ENCODE measurements at places on chromosomes 16 and 17.

DNA sequence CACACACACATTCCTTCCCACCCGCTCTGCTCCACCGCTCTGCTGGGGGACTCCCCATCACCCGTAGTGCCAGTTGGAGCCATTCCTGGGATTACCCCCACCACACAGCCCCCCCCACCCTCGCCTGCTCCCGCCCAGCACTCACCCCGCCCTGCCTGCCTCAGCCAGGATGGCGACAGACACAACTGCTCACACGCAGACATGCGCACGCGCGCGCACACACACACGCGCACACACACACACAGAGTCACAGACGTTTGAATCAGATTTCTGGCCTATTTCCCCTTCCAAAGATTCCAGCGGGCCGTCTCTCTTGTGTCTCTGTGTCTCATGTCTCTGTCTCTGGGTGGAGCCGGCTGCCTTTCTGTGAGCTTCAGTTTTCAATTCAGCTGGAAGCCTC, 4.4 kb downstream of the CACNA1G start:
- DNase-seq = no peak

- peak; percentile 96 for DNase-seq
Measured at GRCh38 chr16:67857547-67858233, 10.2 kb upstream of the CENPT start.

GRCh38 chr16:55055262-55055661, 124.6 kb downstream of the IRX5 start:
- DNase-seq = no peak

DNA sequence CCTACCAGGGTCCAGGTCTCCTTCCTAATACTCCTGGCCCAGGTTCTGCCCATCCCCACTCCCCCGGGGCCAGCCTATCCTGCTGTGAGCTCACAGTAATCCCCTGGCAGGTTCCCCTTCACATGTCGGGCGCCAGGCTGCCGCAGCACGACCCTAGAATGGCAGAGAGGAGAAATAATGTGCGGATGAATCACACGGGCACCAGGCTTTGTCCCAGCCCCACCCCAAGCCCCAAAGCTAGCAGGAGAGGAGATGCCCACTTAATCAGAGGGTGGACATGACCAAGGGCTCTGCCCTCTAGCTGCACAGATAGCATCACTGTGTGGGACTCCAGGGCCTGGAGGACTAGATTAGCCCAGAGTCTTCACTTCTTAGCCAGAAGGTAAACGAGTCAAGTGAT, 39.5 kb downstream of the ST3GAL2 start:
- DNase-seq = no peak

DNA sequence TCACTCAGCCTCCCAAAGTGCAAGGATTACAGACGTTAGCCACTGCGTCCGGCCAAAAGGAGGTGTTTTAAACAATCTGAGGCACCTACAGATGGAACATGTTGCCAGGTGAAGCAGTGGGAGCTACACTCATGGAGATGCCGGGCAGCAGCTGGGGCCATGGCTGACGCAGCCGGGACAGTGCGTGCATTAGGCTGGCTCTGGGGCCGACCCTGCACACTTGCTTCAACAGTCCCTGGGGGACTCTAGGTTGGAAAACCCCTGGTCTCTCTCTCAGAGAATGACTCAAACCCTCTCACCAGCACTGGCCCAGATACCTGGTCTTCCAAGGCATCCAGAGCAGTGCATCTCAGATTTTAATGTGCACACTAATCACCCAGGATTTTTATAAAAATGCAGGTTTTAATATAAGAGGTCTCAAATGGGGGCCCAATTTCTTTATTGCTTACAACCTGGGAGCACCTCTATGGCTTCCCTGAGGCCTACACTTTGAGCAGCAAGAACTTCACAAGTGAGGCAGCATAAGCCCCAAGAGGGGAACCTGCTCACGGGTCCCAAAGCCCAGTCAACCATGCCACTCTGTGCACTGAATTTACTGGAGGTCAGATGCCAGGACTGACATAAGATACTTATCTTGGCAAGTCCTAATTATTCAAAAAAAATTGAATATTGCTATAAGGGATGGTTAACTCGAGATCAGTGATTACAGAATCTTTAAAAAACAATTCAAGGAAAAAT, 70.8 kb upstream of the TRAP1 start:
- DNase-seq = no peak

DNA sequence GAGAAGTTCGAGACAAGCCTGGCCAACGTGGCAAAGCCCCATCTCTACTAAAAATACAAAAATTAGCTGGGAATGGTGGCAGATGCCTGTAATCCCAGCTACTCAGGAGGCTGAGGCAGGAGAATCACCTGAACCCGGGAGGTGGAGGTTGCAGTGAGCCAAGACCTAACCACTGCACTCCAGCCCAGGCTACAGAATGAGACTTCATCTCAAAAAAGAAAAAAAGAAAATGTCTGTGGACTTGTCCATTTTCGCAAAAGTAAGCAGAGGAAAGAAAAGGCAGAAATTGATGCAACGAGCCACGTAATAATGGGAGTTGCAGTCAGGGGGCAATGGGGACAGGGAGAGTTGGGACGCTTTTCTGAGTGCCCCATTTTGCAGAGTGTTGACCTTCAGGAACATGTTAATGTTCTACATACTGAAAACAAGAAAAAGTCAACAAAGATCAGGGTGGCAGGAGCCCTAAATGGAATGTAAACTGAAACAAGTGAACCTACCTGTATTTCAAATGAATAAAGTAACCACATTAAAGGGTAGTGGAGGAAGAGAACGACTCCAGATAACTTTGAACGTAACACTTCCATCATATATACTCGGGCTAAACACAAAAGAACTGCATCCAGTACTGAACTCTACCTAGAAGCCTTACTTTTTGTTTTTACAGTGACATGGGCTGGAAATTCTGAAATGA, 76.4 kb downstream of the CNGB1 start:
- peak; percentile 99 for DNase-seq

DNA sequence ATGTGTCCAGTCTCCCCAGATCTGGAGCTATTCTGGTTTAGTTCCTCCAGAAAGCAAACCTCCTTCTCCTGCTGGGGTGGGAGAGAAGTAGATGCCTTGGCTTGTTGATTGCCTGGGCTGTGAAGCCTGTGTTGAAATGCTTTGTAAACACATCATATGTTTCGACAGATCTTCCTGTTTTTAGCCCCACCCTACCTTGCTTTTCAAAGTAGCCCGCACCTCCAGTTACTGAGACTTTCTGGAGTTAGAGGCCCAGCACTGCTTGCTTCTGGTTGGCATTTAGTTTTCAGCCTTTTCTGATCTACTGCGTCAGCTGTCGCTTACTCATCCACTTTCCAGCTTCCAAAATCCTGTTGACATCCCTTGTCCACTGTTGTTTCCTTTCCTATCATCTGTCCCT, 17.9 kb upstream of the NDEL1 start:
- DNase-seq = peak; percentile 63

- no peak for DNase-seq
Measured at GRCh38 chr17:12081720-12082119, 61.0 kb downstream of the MAP2K4 start.

DNA sequence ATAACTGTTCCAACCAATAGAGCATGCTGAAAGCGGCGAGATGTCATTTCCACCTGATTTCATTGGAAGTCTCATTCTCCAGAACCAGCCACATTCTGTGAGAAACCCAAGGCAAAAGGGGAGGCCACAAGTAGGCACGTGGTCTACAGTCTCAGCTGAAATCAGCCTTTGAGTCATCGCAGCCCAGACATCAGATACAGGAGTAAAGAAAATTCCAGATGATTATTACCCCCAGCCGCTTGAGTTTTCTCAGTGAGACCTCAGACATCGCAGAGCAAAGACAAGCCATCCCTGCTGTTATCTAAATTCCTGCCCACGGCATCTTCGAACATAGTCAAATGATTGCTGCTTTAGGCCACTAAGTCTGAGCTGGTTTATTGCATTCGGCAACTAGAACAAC, 23.1 kb downstream of the STAT3 start:
- DNase-seq = no peak

DNA sequence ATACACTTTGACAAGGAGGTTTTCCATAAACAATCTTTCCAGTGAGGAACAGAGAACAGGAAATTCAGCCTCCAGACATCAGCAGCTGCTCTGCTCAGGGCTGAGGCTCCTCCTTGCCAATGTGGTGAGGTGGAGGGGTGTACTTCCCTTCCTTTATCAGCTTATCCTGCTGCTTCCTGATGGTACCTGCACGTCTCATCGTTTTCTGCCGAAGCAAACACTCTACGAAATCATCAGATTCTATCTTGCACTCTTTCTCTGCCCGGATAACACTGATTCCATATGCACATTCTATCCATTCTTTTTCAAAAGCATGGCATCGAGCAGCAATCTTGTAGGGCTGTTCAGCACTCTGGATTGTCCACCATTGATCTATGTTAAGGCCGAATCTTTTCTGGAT, 15.4 kb upstream of the SEZ6 start:
- no peak for DNase-seq

- no peak for DNase-seq
Measured at GRCh38 chr17:14354807-14355206, 53.9 kb downstream of the HS3ST3B1 start.

GRCh38 chr17:2814049-2814448, 17.8 kb downstream of the RAP1GAP2 start:
- no peak for DNase-seq

DNA sequence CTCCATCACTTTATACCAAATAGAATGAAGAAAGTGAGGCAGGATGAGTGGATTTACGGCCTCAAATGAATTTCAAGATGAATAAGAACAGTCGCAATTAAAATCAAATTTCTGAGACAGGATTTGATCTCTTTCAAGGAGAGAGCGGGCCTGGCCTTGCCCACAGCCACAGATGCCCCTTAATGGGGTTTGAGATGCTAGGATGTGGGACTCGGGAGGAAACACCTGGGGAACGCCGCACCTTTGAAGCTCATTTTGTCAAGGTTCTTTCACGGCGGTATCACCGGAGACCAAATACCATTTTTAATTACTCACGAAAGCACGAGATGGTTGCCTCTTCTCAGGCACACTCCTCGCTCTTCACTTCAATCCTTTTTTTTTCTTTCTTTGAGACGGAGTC, 178.1 kb upstream of the SDK2 start:
- DNase-seq = no peak

GRCh38 chr16:83994087-83994486, 26.0 kb downstream of the NECAB2 start:
- DNase-seq = peak; percentile 75

GRCh38 chr17:4796552-4796920, 572 bp downstream of the PSMB6 start:
- DNase-seq = peak; percentile 33

DNA sequence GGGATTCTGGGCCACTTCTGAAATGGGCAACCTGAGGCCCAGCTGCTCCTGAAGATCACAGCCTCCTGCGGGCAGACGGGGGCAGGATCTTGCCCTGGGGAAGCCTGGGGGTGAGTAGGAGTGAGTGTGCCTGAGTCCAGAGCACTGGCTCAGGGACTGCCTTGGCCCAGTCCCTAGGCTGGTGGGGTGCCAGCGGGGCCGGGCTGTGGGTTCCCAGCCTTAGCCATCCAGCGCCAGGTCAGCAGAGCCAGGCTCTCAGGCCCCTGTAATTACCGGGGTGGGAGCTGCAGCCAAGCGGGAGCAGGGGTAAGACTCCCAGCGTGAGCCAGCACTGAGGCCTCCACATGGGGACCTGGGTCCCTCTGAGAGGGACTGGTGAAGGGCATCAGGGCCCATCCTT, 8.2 kb downstream of the SPNS2 start:
- no peak for DNase-seq

GRCh38 chr17:82884970-82885353, 45.1 kb upstream of the ZNF750 start:
- no peak for DNase-seq

- DNase-seq = no peak
Measured at GRCh38 chr16:12540290-12540689, 263.4 kb downstream of the CPPED1 start.

GRCh38 chr17:2122641-2123302, 67.9 kb downstream of the HIC1 start:
- DNase-seq = no peak

- no peak for DNase-seq
Measured at GRCh38 chr17:47288531-47289116, 35.0 kb downstream of the ITGB3 start.

DNA sequence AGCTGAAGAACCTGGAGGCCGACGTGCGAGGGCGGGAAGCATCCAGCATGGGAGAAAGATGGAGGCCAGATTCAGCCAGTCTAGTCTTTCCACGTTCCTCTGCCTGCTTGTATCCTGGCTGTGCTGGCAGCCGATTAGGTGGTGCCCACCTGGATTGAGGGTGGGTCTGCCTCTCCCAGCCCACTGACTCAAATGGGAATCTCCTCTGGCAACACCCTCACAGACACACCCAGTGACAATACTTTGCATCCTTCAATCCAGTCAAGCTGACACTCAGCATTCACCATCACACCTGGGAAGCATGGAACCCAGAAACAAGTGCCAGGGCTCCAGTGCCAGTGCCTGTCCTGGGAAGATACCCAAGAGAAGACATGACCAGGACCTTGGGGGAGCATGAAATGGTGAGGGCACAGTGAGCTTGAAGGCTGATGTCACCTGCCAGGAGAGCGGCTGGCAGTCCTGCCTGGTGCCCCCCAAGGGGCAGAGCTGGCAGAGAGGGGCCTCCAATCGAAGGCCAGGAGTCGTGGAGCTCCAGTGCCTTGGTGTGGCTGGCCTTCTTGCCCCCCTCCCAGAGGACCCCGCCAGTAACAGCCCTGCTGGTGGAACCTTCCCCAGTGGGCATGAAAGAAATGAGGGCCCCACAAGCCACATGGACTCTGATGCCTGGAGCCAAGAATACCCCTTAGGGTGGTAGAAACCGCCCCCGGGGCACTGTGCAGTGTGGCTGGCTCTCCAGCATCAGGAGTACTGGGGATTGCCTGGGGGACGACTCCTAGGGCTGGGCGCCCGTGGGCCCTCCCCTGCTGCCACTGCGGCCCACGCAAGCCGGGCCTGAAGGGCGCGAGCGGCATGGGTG, 643 bp upstream of the NPB start:
- no peak for DNase-seq

GRCh38 chr17:44350733-44351226, 5.7 kb downstream of the GRN start:
- DNase-seq = peak; percentile 57

DNA sequence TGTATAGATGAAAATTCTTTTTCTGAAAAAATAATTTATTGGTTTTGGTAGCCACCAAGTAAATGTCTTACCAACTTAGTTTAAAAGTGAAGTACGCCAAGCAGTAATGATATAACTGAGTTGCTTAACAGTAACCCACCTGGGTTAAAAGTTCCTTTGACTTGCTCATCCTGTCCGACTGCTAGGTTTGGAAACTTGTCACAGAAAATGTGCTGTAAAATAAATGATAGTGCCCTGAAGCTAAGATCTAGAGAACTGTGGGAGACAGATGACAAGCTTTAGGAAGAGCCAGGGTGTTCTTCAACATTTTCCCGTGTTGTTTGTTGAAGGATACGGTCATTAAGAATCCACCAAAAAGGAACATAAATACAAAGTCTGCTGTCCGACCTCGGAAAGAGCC, 5.0 kb downstream of the DERL2 start:
- no peak for DNase-seq
